CD8-positive, alpha-beta T cell (primary cell): ENCODE measurements at places on chromosomes 2 and 18.

DNA sequence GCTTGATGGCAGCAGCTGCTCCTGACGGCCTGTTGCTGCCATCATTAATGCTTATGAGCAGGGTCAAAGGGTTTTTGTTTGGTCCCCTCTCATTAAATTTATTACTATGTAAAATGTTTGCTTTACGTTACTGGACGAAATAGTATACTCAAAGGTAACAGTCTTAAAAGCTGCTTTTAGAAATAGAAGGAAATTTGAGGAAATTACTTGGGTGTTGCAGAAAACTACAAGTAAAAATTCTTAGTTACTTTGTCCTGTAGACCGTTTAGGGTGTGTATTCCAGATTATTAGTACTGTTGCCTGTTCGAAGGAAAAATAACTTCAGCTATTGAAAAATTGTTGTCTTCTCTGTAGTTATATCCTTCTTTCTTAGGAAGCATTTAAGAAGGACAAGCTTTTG lies 27.8 kb downstream of the DDX1 start:
- DNase-seq = no peak

GRCh38 chr18:79575891-79576685 lies 103.5 kb upstream of the CTDP1 start:
- DNase-seq = no peak

DNA sequence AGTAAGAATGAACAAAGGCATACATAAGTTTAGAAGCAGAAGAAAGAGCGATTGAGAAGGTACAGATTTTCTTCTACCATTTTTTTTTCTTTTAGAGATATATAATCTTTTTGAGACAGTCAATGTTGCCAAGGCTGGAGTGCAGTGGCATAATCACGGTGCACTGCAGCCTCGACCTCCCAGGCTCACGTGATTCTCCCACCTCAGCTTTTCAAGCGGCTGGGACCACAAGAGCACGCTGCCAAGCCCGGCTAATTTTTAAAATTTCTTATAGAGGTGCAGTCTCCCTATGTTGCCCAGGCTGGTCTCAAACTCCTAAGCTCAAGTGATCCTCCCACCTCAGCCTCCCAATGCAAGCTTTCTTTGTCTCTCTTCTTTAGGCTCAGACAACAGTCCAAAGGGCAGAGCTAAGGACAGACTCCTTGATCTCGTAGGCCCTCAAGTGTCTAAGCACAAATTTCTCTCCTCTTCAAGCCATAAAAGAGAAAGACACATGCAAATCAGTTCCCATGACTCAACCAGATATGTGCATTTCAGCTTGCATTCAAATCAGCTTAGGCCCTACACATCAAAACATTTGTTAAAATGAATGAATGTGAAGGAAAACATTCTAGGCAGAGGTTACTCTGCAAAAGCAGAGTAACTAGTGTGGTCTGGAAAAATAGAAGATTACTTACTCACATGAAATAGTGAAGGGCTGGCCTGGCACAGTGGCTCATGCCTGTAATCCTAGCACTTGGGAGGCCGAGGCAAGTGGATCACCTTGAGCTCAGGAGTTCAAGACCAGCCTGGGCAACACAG lies 18.0 kb downstream of the ITSN2 start:
- no peak for DNase-seq

DNA sequence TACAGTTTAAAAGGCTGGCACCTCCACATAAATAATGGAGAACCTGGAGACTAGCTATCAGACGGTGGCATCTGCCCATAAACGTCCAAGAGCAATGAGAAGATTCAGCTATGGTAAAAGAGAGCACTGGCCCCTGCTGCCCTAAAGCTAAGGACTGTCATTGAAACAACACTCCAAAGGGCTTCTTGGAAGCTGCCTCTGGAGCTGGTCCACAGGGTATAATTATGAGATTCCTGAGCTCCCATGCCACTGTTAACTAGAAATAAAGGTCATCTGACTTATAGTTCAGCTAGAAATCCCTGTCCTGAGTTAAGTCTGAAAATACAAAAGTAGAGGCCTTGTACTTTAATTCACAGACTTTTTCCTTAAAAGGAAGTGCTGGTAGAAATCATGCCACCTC lies 39.9 kb upstream of the RBMS1 start:
- no peak for DNase-seq

- no peak for DNase-seq
Observed at GRCh38 chr2:37415128-37415820, 70.8 kb downstream of the QPCT start.

DNA sequence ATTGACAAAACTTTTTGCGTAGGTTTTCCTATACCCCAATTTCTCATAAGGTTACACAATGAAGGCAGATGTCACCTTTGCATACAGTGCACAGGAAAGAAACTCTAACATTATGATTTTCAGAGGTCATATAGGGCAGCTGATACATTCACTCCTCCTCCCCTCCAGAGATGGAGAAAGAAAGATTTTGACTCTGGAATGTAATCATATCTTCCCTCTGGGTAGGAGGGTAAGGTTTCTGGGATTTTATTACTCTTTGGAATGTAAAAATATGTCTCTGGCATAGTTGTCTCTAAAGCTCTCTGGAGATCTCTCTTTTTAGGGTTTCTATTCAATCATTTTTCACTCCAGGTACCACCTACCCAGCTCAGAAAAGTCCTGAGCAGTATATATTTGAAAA lies 398.3 kb downstream of the GPD2 start:
- no peak for DNase-seq

- no peak for DNase-seq
Observed at GRCh38 chr2:37665604-37666362, 5.7 kb downstream of the CDC42EP3 start.

- no peak for DNase-seq
Observed at GRCh38 chr2:176122052-176122682, 352 bp upstream of the HOXD9 start.

- no peak for DNase-seq
Observed at GRCh38 chr2:121570036-121570666, 39.5 kb downstream of the RNU4ATAC start.
